Gastrocnemius medialis (tissue), 4 donors: ENCODE measurements at places on chromosomes 12 and 14. TPM values are rescaled to one million over a fixed set of nuclear protein-coding genes. Genes with fewer than 3 reads are reported as not detected.

The C12orf56 gene
- not detected for total RNA-seq

The RTN1 gene
- 2.5 TPM for total RNA-seq

GRCh38 chr12:91877456-91878235, 268.0 kb downstream of the BTG1 start:
- DNase-seq = no peak

The PTGDR gene
- 0.84 TPM for total RNA-seq

GRCh38 chr12:129269756-129270495, 416.6 kb downstream of the GLT1D1 start:
- no peak for DNase-seq
